IMR-90 (cell line): ENCODE measurements at places on chromosomes 12 and 14.

GRCh38 chr12:79366374-79366773, 324.4 kb downstream of the PAWR start:
- DNase-seq: no peak

- DNase-seq: no peak
These were observed 11.1 kb upstream of the NEMF start for GRCh38 chr14:49863487-49864281.

DNA sequence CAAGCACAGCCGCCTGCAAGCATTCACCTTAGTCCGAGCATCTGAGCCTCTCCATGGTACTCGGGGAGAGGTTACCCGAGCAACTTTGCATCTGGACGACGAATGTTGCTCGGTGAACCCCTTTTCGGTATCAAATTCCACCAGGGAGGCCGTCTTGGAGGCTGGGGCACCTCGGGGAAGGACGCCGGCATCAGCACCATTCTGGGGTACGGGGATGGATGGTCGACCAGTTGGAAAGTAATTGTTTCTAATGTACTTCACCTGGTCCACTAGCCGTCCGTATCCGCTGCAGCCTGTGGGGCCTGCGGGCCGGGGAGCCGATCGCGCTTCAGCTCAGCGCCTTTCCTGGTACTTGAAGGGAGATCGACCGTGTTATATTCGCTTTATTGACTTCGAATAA, 161.7 kb upstream of the RTL1 start:
- no peak for DNase-seq

- DNase-seq: no peak
These were observed 115.7 kb downstream of the BEGAIN start for GRCh38 chr14:100471441-100472093.

GRCh38 chr12:106022568-106023012, 116.2 kb downstream of the NUAK1 start:
- DNase-seq: peak; percentile 80

DNA sequence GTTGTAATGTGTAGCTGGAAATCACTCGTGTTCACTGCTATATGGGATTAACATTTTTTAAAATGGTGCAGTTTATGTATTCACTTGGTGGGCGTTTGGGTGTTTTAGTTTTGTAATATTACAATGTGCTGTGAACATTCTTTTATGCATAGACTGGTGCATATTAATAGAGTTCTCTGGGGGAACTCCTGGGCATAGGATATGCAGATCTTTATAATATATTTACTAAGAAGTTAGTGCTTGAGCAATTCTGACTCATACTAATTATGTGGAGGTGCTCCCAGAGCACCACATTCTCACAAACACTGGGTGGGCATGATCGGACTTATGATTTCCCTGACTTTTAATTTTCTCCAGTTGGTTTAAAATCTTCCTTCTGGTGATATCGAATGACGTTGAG, 342.3 kb downstream of the PDZRN4 start:
- DNase-seq: no peak
